ENCODE measurements at places on chromosomes 1 and 21.

DNA sequence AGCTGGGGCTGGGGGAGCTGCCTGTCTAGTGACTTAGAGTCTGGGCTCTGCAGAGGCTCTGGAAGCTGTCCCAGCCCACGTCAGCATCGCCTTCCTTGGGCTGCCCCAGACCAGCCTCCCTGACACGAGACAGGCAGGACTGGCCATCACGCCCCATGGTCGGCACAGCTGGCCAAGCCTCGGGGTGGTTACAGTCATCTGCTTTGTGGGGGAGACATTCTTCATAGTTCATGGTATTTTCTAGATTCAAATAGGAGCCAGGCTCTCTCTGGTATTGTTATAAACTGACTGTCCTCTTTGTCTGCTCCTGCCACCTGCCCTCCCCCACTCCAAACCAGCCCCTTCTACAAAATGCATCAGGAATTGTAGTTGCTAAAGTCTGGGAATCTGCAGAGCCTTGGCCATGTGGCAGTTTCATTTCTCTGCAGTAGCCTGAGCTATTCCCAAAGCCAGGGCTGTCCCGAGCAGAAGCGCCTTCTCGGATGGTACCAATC, 29.4 kb downstream of the OLFML2B start:
- DNase-seq = no peak

- DNase-seq = no peak
Measured at GRCh38 chr1:81439046-81439823, 361.5 kb upstream of the ADGRL2 start.

DNA sequence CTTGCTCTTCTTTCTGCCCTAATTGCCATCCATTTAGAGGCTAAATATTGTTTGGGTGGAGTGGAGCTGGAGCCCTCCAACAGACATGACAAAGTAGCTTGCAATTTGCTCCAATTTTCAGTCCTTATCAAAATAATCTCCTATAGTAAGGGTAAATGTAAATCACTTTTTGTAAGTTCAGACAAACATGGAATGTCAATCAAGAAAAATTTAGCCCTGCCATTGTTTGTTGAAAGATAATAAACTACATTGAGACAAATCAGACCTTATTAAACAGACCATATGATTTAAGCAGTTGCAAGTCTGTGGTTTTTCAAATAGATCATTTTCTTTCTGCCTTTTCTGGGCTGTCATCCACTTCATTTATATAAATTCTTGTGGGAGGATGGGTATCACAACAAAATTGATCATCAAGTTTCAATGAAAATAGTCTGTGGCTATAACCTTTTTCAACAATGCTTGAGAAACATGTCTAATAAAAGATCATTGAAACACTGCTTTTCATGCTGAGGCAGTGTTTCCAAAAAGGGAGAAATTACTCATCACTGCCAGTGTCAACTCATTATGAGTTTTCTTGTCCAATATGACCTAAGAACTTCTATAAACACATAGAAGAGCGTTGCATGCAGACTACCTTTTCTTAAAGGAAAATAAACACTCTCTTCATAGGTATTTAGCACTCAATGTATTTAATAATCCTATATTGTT, 1152.0 kb upstream of the B3GALT2 start:
- peak; percentile 11 for DNase-seq

DNA sequence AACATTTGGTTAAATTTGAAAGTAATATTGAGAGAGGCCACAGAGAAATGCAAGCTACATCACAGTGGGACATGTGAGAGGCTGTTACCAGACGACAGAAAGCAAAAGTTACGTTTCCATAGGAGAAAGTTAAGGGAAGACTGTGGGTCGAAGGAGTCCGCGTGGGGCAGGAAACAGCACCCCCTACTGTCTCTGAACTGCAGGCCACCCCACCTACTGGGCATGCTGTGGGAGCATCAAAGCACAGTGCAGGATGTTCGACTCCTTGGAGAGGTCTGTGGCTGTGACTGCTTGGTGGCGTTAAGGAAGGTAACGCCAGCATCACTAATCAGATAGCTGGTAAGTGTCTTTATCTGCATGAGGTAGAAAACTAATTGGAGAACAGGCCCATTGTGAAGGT, 123.9 kb downstream of the PTBP2 start:
- peak; percentile 54 for DNase-seq

DNA sequence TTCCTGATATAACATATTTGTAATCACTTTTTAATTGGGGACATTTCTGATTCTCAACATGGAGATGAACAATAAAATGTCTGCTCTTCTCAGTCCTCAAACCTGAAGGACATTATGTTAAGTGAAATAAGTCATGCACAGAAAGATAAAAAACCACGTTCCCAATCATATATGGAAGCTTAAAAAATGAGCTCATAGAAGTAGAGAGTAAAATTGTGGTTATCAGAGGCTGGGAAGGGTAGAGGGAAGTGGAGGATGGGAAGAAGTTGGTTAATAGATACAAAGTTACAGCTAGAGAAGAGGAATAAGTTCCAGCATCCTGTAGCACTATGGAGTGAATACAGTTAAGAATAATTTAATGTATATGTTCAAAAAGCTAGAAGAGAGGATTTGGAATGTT, 1.5 kb upstream of the CD48 start:
- DNase-seq = no peak

DNA sequence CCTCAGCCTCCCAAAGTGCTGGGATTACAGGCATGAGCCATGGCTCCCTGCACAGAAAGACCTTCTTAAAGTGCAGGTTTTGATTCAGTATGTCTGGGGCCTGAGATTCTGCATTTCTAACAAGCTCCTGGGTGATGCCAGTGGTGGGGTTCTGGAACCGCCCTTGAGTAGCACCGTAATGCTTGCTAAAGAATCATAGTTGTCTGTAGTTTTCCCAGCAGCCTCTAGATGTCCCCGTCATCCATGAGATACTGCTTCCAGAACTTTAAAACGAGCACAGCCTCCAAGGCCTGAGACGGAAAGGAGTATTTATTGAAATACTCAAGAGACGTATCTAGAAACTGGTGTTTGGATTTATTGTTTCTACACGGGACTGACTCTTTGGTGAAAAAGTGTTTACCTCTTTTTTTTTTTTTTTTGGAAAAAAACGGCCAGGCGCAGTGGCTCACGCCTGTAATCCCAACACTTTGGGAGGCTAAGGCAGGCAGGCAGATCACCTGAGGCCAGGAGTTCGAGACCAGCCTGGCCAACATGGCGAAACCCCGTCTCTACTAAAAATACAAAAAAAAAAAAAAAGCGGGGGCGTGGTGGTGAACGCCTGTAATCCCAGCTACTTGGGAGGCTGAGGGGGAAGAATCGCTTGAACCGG, 2.6 kb upstream of the TOR3A start:
- DNase-seq = peak; percentile 75

- no peak for DNase-seq
Measured at GRCh38 chr21:14657241-14658008, 111.3 kb upstream of the SAMSN1 start.

- DNase-seq = no peak
Measured at GRCh38 chr1:107673006-107673405, 292.0 kb downstream of the VAV3 start.

- DNase-seq = peak; percentile 19
Measured at GRCh38 chr1:21294266-21294989, 4.2 kb upstream of the ECE1 start.

DNA sequence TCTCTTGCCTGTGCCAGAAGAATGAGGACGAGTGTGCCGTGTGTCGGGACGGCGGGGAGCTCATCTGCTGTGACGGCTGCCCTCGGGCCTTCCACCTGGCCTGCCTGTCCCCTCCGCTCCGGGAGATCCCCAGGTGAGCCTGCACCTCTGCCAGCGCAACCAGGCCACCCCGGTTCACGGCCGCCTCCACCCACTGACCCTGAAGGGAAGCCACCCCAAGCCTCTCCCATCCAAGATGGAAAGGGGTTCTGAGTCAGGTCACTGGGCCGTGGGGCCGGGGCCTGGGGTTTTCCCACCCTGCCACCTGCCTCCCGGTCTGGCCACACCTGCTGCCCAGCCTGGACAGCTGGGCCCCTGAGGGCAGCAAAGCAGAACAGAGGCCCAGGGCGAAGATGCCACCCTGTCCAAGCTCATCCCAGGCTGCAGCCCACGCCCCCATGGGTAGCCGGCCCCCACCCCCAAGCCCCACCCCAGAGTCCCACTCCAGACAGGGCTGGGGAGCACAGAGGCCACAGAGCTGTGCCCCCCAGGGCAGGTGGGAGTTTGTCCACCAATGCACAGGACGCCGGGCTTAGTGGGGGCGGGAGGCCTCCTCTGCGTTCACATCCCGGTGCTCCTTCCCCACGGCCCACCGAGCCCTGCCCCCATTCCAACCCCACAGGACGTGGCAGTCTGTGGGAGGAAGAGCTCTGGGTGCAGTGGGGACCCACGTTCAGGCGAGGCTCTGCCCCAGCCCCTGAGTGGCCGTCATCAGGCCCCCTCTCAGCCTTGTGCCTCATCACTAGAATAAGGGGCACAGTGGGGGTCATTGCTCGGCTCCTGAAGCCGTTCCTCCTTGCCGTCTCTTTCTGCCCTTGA, 5.6 kb downstream of the AIRE start:
- DNase-seq = no peak

Data from PC-3 (cell line).